Upper lobe of right lung (tissue), 1 donor: ENCODE measurements at places on chromosomes 13 and 19.

GRCh38 chr13:21557995-21558394 is 46.0 kb downstream of the MICU2 start:
- DNase-seq = no peak

DNA sequence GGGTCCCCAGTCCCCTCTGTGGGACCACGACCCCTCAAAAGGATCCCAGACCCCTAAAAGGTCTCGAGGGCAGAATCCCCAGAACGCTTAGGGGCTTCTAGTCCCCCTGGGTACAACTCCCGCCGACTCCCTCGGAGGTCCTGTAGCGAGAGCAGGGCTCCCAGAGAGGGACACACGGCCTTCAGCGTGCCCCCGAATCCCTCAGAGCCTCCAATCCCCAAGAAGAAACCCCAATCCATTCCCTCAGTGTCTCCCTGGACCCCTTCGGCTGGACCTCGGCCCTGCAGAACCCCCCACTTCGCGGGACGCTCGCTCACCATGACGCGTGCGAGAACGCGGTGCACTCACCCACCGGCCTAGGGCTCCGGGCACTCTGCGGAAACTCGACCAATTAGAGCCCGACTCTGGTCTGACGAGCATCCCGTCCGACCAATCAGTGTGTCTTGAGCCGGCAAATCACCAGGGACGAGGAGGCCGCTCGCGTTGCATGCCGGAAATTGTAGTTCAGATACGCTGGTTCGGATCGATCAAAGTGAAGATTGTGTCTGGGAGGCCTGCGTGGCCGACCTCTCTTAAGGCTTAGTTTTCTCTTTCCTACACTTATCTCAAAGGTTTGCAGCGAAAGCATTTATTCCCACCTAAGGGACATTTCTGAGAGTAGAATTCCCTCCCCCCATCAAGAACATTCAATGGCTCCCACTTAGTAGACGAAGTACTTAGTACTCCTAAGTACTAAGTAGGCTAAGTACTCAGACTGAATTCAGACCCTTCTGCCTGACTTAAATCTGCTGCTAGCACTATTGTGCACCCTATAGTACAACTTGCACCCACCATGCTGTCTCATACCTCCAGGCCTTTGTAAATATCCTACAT is at the start of gene TMEM161A:
Gene TMEM161A, minus strand, starts transcription at position 370 of the 873 bp plus-strand sequence. Its CDS starts 50 bp downstream, at position 320.
- peak; percentile 97 for DNase-seq

GRCh38 chr19:30011051-30011578 is 69.1 kb downstream of the URI1 start:
- DNase-seq = no peak

DNA sequence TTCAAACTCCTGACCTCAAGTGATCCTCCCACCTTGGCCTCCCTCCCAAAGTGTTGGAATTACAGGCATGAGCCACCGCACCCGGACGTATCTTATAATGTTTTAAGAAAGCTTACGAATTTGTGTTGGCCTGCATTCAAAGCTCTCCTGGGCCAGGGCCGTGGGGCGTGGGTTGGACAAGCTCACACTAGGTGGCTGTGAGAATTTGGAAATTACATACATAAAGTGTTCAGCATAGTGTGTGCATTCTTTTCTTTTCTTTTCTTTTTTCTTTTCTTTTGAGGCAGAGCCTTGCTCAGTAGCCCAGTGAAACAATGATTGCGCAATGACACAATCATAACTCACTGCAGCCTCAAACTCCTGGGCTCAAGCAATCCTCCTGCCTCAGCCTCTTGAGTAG is 2.6 kb downstream of the ZSWIM4 start:
- no peak for DNase-seq

GRCh38 chr19:17496337-17496997 is 15.0 kb upstream of the PGLS start:
- peak; percentile 89 for DNase-seq

- no peak for DNase-seq
Observed at GRCh38 chr13:24052547-24053518, 107.7 kb upstream of the SPATA13 start.

- DNase-seq = peak; percentile 67
Observed at GRCh38 chr13:46352805-46353204, 34.2 kb downstream of the RUBCNL start.

- peak; percentile 67 for DNase-seq
Observed at GRCh38 chr19:41206926-41207750, 11.9 kb upstream of the AXL start.

DNA sequence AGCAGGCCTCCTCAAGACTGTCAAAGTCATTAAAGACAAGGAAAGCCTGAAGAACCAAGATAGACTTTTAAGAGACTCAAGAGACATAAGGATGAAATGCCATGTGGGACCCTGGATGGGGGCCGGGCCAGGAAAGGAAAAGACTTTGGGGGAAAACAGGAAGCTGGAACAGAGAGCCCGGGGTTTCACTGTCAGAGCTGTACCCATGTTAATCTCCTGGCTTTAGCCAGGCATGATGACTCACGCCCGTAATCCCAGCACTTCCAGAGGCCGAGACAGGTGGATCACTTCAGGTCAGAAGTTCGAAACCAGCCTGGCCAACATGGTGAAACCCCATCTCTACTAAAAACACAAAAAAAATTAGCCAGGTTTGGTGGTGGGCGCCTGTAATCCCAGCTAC is 5.6 kb upstream of the KLF16 start:
- DNase-seq = no peak

DNA sequence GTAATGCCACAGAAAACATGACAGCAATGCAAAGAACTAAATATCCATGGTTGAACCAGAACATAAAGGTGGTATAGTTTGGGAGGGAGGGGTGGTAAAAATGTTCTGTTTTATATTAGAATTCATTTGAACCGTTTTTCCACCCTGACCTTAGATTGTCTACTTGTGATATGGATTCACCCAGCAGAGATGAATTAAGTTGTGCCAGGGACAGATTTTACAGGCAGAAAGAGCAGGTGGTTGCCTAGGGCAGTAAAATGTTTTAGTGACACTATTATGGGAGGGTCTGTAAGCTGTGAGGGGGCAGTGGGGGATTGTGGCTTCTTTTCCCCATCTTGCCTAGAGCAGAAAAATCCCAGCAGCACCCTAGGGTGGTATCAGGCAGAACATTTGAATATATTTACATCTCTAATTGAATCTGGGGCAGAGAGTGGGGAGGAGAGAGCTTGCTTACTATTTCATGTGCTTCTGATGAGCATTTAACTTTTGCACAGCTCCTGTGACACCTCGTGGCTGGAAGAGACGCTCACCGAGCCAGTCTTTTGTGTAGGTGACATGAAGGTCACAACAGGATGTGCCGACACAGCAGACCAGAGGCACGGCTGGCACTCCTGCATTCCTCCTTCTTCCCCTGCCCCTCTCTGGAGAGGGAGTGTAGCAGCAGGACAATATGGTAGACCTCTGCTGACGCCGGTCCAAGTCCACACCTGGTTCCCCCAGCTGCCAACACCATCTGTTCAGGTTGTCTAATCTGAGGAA is 452.3 kb downstream of the IRS2 start:
- no peak for DNase-seq

DNA sequence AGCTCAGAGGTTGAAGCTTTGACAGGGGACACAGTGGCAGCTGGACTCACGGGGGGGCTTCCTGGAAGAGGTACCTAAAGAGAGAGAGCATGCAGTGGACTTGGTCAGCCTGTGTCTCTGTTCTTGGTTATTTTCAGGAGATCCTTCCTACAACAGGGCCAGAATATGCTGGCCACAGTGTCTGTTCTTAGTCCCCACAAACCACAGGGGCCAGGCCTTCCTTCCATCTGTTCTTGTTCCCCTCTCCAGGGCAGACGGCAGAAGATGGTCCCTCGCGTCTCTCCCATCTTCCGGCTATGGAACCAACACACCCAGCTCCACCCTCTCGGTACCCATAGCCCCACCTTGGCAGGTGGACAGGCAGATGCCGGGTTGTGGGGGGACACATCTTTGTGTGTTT is 24.8 kb downstream of the MAST3 start:
- DNase-seq = no peak

DNA sequence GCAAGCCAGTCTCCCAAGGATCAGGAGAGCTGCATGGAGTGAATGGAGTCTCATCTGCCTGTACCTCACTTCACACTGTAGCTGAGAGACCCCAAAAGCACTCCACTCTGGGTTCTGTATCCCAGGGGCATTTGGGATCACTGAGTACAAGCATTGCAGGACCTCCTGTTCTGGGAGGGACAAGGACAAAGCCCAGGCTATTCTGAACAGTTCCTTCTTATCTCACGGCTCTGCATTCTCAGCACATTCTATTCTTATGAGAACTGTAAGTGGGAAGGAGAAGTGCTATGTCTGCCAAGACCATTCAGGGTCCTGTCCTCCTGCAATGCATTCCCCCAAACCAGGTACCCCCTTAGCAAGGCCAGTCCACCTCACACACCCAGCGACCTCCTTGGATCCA is 42.8 kb downstream of the RNF6 start:
- no peak for DNase-seq

DNA sequence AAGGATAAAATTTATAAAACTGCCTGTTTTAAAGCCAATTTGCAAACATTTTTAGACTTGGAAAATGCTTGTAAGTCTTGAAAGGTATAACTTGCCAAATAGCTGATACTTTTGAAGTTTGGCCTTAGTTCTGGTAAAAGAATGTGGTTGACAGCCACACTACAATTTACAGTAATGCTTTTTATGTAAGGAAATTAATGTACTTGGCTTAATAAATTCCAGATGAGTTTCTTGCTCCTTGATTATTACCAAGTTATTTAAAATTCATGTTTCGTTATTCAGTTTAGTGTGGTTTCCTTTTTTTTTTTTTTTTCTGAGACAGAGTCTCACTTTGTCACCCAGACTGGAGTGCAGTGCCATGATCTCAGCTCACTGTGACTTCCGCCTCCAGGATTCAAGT is 14.9 kb downstream of the LMO7 start:
- no peak for DNase-seq

GRCh38 chr19:3723883-3724282 is 15.7 kb downstream of the TJP3 start:
- no peak for DNase-seq

GRCh38 chr13:25699600-25699999 is 327.8 kb downstream of the ATP8A2 start:
- DNase-seq = no peak

- no peak for DNase-seq
Observed at GRCh38 chr19:45361608-45362007, 8.8 kb downstream of the ERCC2 start.
